ENCODE measurements at places on chromosomes 12 and 14.

- DNase-seq, result no peak
Observed at GRCh38 chr12:111686574-111687105, 787 bp downstream of the ACAD10 start.

GRCh38 chr12:39230086-39230485, 212.8 kb downstream of the KIF21A start:
- no peak for DNase-seq

GRCh38 chr14:74955229-74956026, at the start of gene PGF:
Gene PGF, minus strand, starts transcription at chr14:74955597. Its CDS starts 355 bp downstream, at chr14:74955242.
- DNase-seq, result no peak

DNA sequence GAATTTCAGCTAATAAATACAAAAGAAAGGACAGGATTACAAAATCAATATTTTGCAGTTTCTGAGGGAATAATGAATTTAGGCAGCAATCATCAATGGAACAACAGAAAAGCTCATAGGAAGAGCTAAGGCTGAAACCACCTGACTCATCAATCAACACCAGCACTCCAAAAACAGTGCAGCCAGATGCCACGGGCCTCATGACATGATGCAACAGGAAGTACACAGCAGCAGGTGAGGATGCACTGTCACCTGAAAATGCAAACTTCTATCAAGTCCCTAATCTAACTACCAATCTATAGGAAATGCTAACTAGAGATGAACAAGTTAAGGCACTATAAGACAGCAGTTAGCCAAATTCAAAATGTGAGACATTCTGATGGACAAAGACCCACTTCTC, 21.7 kb downstream of the GNS start:
- no peak for DNase-seq

DNA sequence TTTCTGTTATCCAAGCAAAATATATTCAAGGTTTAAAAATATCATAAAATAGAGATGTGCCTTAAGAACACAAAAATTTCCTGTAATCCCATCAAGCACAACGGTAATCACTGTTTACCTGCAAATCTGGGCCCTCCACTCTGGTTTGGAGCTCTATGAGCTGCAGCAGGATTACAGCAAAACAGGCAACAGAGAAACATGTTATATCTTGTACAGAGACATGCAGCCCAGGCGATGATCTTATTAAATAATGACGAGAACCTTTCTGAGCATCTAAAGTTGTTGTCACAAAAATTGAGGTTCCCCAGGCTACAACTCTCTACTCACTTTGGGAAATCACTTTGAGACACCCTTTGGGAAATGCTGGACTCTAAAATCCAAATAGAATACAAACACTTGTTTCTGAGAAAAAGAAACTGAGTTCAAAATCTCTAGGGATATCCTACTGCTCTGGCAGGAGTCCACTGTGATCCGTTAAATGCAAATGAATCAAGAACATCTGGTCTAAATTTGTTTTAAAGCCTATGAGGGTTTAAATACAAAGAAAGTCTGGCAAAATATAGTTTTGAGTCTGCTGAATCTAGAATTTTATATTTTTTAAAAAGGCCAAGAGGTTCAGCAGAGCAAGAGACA, 36.3 kb downstream of the STON2 start:
- no peak for DNase-seq

- no peak for DNase-seq
Observed at GRCh38 chr12:63319386-63319785, 168.4 kb upstream of the AVPR1A start.

DNA sequence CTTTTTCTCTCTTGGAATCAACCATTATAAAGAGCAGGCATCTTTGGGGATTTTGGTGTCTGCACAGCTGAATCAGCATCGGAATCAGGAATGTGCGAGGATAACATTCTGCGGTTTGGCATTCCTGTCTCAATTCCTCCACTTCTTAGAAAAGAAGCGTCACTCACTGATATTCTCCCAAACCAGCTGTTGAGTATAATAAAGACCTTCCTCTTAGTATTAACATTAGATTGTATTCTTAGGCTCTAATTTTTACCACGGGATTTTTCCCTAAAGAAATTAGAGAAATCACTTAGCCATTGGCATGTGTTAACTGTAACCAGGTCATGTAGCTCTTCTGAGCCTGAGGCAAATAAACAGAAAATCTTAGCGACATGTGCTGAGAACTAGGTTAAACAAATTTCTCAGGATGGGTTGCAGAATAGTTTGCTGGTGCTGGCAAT, 128.7 kb downstream of the TMX1 start:
- no peak for DNase-seq

DNA sequence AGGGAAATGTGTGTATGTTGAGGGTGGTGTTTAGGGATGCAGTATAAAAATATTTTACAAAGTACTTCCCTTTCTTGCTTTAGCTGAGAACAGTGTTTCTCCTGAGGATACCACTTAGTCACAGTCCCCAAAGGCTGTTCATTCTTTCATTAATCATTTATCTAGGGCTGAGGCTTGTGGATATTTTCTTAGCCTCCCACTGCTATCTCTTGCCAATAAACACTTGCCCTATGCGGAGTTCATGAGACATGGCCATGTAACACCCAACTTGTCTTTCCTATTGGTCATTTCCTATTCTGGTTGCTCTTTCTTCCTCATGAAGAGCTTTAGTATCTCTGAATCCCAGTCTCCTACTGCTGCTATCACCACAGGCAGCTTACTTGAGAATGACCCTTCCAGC, 75.1 kb downstream of the ETNK1 start:
- no peak for DNase-seq

DNA sequence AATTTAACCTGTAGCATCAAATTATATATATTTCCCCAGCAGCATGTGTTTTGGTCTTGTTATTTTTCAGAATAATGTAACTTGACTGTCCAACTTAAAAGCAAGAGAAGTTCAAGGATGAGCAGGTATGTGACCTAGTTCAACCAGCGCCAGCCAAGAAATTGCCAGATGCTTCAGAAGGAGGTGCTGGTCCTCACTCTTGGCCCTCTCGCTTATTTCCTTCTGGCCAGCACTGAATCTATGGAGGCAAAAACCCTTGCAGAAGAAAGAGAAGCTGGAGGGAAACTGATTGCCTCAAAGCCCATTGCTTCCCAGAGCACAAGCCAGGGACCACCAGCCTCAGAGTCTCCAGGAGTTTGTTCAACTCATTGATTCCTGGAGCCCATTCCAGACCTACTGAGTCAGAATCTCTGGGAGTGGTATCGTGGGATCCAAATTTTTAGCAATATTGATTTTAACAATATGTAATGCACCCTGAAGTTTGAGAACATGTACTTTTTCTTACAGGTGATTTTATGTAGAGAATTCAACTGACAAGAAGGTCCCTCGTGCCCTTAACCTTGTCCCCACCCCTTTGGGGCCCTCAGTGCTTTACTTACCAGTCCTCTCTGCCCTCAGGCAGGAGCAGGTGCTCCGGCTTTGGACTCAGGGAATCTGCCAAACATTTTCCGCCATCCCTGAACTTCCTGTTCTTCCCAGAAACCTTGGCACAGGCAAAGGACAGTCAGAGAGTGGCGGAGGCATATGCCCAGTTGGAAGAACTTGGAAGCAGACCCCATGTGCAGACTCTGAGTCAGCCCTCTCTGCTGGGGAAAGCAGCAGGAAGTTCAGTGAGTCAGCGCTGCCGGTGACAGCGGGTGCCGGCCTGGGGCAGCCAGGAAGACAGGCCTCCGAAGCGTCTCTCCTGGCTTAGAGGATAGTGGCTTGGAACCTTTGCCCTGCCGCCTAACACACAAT, 10.4 kb downstream of the BEST3 start:
- DNase-seq, result peak; percentile 10

DNA sequence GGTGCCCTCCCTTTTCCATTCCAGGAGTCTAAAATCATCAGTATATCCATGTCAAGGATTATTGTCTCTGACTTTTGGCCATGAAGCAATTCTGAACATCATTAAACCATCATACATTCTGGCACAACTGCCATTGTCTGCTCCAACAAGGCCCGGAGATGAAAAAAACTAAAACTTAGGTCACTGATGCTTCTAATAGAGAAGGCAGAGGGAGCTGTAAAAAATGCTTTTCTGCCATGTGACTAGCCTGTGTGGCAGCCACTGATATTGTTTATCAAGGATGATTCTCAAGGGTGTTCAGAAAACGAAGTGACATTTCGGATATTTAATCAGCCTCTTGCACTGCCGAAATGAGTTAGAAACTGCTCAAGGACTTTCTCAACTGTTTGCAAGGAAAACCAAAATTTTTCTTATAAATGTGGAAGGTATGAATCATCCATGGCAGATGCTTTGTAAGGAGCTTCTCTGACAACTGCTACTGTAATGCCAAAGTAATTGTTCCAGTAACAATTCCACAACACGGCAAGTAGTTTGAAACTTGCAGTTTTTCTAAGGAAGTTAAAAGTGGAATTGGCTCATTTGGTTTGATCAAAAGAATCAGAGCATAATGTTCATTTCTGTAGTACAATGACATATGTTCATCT, 1076.5 kb upstream of the FLRT2 start:
- DNase-seq, result no peak

DNA sequence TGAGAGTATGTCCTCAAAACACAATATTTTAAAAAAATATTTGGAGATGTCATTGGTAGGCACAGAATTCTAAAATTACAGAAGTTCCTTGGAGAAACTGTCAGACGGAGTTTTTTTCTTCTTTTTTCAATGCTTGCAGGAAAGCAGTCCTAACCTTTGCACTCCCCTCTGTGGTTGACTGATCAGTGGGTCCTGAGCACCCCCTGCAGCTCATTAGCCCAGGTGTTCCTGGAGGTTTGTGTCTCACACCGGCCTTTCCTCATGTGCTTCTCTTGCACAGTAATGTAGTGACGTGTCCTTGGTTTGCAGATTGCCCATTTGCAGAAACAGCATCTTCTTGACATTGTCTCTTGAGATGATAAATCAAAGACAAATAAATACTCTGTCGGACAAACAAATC, 513.0 kb downstream of the TMEM121 start:
- no peak for DNase-seq

- no peak for DNase-seq
Observed at GRCh38 chr12:27515671-27516070, 8.3 kb upstream of the PPFIBP1 start.

Measured in stimulated activated CD8-positive, alpha-beta memory T cell treated with anti-CD3 and anti-CD28 coated beads, Interleukin-15, amount 100 ng/mL, for 4 hours (primary cell).